ENCODE measurements at places on chromosomes 3 and 15. TPM values are rescaled to one million over a fixed set of nuclear protein-coding genes. Genes with fewer than 3 reads are reported as not detected.

- no peak overlapping the region for H3K4me3 ChIP-seq
- H3K27me3 ChIP-seq: no peaks in the 10 kb centered on the region
- no peaks in the 10 kb centered on the region for H3K36me3 ChIP-seq
- no peak overlapping the region for H3K27ac ChIP-seq
- H3K4me1 ChIP-seq: no peaks in the 10 kb centered on the region
- no peak for DNase-seq
Measured at GRCh38 chr3:157794771-157795170, 291.6 kb upstream of the VEPH1 start.

- H3K27me3 ChIP-seq: no peaks in the 10 kb centered on the region
- no peak for DNase-seq
- no peak overlapping the region for H3K4me3 ChIP-seq
Measured at GRCh38 chr15:97978401-97979139, 18.1 kb downstream of the ARRDC4 start.

C3orf85 gene
- total RNA-seq: not detected

PLAAT1 gene
- total RNA-seq: not detected

RAB7A gene
- total RNA-seq: 47.8 TPM

Data from Karpas-422 (cell line).